ENCODE measurements at places on chromosomes 3 and 15.

- DNase-seq: no peak
These were observed 38.6 kb upstream of the TSEN2 start for GRCh38 chr3:12445523-12446240.

- no peak for DNase-seq
These were observed 192.0 kb downstream of the GHSR start for GRCh38 chr3:172256101-172256734.

GRCh38 chr3:197219619-197220018, 78.8 kb downstream of the DLG1 start:
- no peak for DNase-seq

DNA sequence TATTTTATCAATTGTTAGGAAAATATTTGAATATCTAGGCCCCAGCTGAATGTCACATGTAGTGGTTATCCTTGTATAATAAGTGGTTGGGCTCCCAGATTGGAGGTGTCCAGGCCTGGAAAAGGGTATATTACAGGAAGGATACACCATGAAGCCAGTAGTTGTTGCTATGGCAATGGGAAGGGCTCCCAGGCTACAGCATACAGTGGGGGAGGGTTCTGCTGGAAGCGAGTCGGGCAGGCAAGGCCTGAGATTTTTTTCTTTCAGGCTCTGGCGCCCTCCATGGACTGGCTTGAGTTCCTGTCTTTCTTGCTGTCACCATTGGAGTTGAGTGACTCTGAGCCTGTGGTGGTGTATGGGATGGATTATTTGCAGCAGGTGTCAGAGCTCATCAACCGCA, 8.9 kb downstream of the ECE2 start:
- no peak for DNase-seq

DNA sequence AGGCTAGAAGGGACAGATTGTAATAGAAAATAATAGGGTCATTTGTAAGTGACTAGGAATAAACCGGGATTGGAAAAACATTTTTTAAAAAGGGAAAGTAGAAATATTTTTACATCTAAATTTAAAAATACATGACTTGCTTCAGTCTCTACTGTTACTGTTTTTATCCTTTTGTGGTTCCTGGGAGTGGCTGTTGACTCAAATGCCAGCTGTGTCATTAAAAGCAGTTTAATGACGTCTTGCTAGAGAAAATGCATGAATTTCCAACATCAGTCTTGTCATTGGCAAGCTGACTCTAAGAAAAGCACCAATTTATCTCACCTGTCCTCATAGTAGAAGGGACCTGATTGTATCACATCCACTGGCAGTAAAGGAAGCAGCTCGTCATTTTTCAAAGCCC, 16.7 kb upstream of the LCMT2 start:
- no peak for DNase-seq

GRCh38 chr3:33425453-33425852, 14.8 kb downstream of the UBP1 start:
- no peak for DNase-seq

DNA sequence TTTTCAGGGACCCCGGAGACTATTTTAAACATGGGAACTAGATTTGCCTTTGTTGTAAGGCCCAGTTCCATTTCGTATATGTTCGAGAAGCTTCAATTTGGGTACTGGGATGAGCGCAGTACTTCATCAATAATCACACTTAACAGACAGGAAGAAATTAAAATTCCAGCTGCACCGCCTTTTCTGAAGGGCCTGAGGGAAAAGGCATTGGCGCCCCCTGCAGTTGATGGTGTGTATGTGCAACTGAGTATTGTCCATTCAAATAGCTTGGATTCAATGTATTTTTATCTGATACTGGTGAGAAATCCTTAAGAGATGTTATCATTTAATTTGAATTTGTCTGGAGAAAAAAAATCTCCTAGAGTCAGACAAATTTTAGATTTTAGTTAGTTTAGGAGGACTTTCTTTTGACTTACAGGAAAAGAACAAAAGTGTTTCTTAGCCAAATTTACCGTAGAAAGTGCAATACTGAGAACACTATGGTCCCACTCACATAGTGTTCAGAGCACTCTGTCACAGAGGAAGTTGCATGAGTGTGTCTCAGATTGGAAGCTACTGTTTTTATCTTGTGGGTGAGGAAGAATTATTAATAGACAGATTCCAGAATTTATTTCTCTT, 5.4 kb upstream of the ALDH1A2 start:
- peak; percentile 33 for DNase-seq

DNA sequence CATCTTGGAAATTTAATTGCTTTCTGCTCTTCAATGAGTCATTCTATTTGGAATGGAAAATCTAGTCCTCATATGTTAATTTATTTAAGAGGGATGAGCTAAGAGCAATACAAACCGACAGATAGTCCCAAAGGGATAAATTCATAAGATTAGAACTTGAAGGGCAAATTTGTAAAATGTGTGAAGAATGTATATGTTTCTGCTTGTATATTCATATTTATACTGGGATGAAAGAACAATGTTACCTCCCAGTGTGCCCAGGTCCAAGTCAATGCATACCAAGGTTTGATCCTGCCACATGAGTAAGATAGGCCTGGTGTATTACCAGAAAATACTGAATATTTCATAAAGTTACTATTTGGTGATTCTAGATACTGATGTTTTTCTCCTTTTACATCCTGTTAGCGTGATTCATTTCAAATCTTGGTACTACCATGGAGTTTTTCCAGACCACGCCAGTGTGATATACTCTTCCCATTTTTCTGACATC, 255.6 kb upstream of the SEMA6D start:
- no peak for DNase-seq

DNA sequence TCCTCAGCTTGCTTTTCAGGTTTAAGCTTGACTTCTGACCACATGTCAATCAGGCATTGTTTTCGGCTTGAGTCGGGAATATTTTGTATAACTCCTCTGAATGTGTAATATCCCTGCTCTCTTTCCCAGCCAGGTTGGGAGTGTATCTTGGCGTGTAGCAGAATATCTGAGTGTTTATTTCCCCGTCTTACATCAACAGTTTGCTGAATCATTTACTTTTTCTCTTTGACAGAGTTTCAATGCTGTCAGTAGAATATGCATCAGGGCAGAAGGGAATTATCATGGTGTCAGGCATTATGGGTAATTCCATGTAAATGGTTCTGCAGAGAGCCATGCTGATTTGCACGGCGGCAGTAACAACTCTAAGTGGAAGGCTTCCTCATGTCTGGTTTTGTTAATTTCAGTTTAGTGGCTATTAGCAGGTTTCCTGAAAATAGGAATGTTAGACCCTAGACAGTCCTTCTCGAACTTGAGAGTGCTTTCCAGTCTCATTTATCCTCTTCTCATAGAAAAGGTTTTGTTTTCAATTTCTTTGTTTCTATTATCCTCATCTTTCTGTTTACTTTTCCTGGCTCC, 566.3 kb downstream of the AGBL1 start:
- DNase-seq: no peak

DNA sequence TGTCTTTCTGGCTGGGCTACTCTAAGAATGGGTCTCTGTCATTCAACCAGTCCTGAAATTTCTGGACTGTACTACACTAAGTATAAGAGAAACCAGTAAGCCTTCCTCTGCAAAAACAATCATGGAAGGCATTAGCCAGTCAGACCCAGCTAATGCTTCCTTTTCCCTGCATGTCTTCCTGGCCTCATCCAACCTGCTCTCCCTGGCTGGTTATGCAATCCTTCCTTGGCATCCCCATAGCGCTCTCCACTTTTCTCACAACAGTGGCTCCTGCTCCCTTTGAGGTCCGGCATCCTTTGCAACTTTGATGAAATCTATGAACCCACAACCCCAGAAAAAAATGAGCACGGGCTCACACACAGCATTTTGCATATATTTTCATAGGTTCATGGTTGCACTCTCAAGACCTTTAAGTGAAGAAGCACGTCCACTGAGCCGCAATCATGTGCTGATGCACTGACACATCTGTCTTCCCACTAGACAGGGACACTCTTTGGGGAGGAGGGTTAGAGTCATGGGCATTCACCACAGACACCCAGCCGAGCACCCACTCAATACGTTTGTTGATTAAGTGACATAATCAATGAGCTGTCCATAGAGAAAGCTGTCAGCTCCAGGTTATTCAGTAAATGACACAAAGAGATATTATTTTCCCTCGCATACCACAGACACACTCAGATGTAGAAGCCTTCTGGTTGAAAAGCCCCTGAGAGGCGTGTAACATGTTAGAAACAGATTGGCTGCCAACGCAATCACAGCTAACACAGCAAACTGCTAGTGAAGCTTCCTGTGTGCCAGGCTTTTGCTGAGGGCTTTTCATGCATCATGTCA, 66.7 kb downstream of the PLD1 start:
- DNase-seq: no peak

DNA sequence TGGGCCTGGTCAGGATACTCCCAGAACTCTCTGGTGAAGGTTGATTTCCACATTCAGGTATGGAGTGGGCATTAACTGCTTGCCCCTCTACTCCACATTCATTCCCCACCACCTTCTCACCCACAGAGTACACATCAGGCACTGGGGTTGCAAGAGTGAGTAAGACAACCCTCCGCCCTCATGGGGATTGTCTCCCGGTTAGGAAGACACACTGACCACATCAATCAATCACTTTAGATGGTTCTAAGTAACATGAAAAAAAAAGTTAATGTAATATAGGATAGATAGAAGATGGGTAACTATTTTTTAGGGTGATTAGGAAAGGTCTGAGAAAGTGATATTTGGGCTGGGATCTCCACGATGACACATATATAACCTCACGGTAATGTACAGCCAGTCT, 116.0 kb upstream of the NEO1 start:
- DNase-seq: no peak

GRCh38 chr15:74390647-74391288, 23.3 kb upstream of the CYP11A1 start:
- DNase-seq: no peak

DNA sequence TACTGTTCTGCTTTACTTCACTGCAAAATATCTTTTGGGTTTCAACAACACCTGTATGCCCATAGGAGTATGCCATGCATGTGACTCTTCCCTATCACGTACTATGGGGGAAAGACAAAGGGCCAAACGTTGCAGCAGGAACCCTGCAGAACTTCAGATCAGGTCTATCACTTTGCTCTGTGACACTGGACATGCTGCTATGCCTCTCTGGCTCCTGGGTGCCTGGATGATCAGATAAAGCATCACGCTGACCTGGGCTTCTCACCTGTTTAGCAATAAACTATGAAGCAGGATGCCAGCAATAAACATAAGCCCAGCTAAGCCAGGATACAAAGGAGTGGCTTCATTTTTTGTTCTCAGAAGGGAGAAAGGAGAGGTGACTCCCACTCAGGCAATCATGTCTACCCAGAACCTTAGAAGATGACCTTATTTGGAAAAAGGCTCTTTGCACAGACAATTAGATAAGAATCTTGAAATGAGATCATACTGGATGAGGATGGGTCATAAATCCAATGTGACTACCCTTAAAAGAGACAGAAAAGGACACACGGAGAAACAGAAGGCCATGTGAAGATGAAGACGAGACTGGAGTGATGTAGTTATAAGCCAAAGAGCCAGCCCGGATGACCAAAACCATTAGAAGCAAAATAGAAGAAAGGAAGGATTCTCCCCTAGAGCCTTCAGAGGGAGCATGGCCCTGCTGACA, 19.3 kb downstream of the POMGNT2 start:
- no peak for DNase-seq

DNA sequence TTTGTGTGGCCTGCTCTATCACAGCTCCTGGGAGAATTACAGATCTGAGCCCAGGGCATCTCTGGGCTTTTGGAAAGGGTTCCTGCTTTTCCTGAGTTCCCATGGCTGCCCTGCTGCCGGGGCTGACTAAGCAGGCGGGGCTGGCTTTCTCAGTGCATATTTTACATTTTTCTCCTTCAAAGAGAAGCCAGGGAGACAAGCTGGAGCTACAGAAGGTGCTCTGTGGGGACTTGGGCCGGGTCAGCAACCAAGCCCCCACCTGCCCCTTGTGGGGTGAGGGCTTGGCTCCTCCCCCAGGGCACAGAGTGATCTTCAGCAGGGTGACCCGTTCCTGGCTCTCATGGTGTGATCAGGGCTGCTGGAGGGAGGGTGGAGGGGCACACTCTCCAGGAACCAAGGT, 17.4 kb downstream of the ABTB1 start:
- DNase-seq: no peak

DNA sequence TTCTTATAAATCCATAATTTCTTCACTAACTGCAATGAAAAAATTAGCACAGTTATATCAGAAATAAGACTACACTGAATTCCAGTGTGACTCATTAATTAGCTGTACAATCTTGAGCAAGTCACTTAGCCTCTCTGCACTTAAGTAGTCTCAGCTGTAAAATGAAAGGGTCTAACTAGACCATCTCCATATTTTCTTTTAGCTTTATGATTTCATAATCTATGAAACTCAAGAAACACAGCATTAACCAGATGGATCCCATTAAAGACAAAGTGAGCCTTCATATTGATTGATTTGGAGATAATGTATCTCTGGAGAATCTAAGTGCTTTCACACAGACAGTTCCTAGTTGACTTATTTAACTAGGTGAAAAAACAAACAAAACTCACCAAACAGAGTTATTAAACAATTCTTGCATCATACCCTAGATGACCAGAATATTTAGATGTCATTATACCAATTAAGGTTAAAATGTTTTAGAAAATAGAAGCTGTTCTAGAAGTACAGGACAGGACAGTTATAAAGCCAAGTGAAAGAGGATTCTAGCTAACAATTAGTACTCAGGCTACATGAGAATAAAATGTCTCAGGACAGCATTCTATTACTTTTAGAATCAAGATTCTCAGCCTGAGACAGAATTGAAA, 11.2 kb downstream of the CSNK1G1 start:
- no peak for DNase-seq

- no peak for DNase-seq
These were observed 284.8 kb downstream of the GBE1 start for GRCh38 chr3:81476692-81477091.

GRCh38 chr3:94522488-94522887, 459.6 kb downstream of the NSUN3 start:
- no peak for DNase-seq
